ENCODE measurements at places on chromosomes 16 and 17. TPM values are rescaled to one million over a fixed set of nuclear protein-coding genes. Genes with fewer than 3 reads are reported as not detected.

The CSH1 gene
- not detected for total RNA-seq

The CHRNE gene
- total RNA-seq, result 0.11 TPM

The OTOP3 gene
- total RNA-seq, result not detected

The RGS9 gene
- total RNA-seq, result 7.4 TPM

The PPL gene
- total RNA-seq, result 4.9 TPM

The ALOX15B gene
- 0.60 TPM for total RNA-seq

The PRSS8 gene
- 1.3 TPM for total RNA-seq
